ENCODE measurements at places on chromosomes 11 and 22.

GRCh38 chr22:46377525-46378425, 42.3 kb downstream of the TRMU start:
- peak; percentile 95 for DNase-seq

- DNase-seq = no peak
Measured at GRCh38 chr11:131474947-131475346, 104.5 kb downstream of the NTM start.

DNA sequence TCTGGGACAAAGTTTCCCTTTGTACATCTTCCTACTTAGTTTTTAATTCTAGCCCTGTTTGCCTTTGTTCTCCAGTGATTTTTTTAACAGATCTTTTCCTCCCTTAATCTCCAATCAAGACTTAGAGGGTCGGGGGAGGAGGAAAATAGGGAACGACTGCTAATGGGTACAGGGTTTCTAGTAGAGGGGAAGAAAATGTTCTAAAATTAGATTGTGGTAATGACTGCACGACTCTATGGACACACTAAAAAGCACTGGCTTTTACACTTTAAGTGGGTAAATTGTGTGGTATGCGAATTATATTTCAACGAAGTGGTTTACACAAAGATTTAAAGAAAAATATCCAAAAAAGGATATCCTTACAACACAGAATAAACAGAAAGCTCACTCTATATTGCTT, 110.0 kb upstream of the SPON1 start:
- no peak for DNase-seq

GRCh38 chr22:49535126-49535525, 292.5 kb downstream of the BRD1 start:
- DNase-seq = no peak

GRCh38 chr11:124793466-124794278, 6.5 kb downstream of the MSANTD2 start:
- peak; percentile 14 for DNase-seq
